ENCODE measurements at places on chromosomes 12 and 14.

GRCh38 chr14:60116181-60116580, 24.5 kb downstream of the PCNX4 start:
- DNase-seq, result no peak

GRCh38 chr12:6570264-6570887, 2.3 kb upstream of the NOP2 start:
- peak; percentile 53 for DNase-seq

DNA sequence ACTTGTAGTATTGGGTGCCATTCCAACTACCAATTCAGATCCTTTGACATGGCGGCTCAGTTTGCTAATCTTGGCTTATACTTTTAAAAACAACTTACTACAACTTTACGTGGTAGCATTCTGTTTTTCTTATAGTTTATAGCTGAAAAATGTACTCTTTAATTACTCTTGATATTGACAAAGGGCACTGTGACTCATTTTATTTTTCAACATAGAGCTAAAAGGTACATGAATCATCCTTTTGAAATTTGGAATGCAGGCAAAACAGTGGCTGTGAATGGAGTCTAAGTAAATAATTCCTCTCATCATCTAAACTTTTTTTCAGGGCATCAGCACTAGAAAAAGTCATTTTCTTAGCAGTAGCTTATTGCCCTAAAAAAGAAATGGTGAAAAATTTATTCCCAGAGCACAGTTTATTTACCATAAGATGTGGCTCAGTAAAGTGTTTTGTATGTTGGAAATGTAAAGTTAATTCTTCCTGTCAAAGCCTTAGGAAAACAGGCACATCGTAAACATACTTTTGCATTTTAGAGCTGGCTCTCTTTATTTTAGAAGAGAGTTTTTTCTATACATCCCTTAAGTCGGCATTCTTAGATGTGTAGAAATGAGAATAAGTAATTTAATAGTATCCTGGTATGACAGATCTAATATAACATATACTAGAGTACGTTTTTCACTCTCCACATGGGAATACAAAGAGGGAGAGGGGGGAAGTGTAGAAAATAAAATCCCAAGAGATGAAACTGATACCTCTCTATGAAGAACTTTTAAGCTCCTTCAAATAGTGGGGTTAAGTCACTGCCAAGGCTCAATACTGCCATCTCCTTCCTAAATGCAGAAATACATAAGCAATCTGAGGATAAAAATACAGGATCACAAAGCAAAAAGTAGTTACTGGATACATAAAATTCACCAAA, 55.2 kb downstream of the SLC25A21 start:
- no peak for DNase-seq

DNA sequence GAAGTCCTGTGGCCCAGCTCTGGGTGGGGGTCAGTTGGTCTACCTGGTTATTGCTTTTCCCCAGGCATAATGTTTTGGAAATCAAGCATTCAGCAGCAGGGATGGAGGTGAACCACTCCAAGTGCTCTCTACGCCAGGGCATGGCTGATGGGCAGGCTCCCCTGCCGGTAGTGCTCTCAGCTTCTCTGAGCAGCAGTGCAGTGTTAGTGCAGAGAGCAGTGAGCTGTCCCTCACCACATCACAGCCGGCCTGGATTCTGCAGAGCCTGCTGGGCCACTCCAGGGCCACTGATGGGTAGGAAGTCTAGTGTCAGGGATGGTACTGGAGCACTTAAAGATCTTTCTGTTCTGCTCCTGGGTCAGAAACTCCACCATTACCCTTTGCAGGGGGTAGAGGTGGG, 151.1 kb downstream of the CALM1 start:
- DNase-seq, result no peak

DNA sequence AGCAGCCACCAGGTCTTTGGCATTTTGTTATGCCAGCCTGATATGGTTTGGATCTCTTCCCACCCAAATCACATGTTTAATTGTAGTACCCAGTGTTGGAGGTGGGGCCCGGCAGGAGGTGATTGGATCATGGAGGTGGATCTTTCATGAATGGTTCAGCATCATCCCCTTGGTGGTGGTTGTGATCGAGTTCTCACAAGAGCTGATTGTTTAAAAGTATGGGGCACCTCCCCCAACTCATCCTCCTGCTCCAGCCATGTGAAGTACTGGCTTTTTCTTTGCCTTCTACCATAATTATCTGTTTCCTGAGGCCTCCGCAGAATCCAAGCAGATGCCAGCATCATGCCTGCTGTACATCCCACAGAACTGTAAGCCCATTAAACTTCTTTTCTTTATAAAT, 12.8 kb upstream of the PRKD1 start:
- DNase-seq, result no peak

- peak; percentile 56 for DNase-seq
Observed at GRCh38 chr14:86038387-86039042, 508.6 kb downstream of the FLRT2 start.

DNA sequence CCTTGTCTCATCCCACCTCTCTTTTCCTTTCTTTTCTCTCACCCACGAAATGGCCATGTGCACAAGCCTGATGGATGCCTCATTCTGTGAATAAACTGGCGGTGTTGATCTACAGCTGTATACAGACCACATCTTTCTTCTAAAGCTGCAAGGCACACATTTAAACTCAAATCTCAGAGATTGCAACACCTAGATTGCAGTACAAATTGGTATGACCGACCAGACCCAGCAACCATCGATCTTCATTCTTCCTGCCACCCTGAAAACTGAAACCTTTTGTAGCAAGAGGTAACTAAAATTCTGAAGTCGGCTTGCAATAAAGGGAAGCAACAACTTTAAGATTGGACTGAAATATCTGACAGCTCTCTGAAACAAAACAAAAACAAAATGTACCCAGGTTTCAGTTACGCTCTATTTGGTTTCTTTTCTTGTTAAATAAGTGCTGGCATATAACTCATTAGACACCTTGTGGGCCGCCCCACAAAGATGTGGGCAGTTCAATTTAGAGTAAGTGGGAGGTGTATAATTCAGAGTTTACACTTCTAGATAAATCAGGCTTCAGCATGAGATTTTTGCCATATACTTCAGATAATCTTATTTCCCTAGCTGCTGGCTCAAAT, 390.0 kb upstream of the NOVA1 start:
- DNase-seq, result no peak

- no peak for DNase-seq
Observed at GRCh38 chr14:22400655-22401259, 188.3 kb downstream of the DAD1 start.
